ENCODE measurements at places on chromosomes 4 and X.
A peak's percentile ranks its signal among the peaks of the same experiment; 100 is the strongest.

- DNase-seq, result no peak
Measured at GRCh38 chr4:188432328-188432727, 293.1 kb downstream of the TRIML1 start.

- DNase-seq, result peak; percentile 33
Measured at GRCh38 chr4:84547211-84547610, 35.7 kb upstream of the CDS1 start.

DNA sequence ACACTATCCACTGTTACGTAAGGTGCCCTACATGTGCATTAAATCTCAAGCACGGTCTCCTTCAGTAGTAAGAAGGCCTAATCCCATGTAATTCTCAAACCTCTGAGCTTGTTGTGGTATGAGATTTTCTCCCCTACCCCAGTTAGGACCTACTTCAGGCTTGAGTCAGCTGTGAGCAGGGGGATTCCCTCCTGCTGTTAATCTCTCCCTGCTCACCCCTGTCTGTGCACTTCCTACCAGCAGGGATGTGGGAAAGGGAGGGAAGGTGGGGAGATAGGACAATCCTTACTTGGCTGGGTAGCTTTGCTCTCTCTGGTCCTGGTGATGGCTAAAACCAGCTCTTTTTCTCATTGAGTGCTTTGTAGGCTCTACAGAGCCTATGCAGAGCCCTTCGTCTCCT lies 60.8 kb downstream of the PALLD start:
- no peak for DNase-seq

DNA sequence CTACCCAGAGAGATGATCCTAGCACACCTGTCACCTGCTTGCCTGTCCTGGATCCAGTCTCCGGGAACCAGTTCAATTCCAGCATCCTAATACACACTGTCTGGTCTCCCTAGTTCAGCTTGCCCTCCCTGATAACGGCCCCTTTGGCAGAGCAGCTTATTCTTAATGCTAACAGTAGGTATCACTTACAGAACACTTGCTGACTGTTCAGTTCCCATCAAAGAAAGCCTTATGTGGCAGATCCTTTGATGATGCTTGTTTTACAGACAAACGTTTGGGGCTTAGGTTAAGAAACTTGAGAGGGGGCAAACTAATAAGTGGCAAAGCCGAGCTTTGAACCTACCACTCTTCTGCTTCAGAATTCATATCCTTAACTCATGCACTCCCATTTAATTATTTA lies 890 bp downstream of the RASSF6 start:
- no peak for DNase-seq

DNA sequence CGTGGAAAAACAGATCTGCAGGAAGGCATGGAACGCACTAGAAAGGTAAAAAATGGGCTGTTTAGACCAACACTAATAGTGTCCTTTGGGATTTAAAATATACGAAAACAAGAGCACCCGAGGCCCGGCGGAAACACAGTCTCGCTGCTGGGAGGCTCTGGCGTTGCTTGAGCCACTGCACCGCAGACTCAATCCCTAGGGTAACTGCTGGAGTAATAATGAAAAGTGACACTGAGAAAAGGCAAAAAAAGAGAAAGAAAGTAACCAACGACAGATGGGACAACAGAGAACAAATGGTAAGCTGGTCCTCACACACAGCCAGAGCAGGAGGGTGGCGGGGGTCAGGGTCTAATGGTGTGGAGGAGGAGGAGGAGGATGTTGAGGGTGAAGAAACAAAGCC lies 15.4 kb downstream of the IRAK1 start:
- DNase-seq, result no peak

- DNase-seq, result peak; percentile 37
Measured at GRCh38 chrX:1468250-1468772, 15.6 kb upstream of the ASMTL start.

GRCh38 chr4:4694296-4694772 lies 152.5 kb upstream of the STX18 start:
- peak; percentile 33 for DNase-seq

DNA sequence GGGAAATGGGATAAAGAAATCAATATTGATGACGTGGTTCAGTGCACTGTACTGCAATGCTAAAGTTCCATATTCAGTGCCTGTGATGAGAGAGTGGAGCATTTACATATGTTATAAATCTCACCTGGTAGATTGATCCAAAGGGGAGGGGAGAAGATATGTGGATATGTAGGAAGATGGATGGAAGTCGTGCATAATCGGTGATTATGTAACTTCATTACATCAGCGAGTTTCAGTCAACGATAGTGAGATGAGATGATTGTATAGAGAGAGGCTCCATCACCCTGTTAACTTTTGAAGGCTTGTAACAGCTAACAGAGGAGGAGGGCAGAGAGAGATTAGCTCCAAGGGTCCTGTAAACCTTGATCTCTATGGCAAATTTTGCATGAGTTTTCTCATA lies 1.8 kb downstream of the IL1RAPL1 start:
- DNase-seq, result no peak

DNA sequence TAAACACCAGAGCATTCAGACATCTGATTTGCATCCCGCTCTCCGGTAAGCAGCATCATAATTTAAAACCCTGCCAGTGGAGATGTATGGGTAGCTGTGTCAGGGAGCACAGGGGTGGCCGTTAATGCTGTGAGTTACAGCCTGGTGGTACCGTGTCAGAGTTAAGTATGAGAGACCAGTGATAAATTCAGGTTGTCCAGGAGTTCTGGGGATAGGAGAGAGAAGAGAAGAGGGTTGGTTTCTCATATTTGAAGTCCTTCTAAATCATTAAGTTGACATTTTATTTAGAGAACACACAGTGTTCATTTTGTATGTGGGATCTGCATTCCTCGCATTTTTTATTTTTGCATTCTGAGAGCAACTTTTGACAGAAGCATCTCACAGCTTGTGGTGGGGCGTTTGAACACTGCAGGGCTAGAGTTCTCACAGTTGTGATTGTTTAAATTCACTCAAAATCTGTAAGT lies 157.6 kb downstream of the DCLK2 start:
- DNase-seq, result peak; percentile 80

DNA sequence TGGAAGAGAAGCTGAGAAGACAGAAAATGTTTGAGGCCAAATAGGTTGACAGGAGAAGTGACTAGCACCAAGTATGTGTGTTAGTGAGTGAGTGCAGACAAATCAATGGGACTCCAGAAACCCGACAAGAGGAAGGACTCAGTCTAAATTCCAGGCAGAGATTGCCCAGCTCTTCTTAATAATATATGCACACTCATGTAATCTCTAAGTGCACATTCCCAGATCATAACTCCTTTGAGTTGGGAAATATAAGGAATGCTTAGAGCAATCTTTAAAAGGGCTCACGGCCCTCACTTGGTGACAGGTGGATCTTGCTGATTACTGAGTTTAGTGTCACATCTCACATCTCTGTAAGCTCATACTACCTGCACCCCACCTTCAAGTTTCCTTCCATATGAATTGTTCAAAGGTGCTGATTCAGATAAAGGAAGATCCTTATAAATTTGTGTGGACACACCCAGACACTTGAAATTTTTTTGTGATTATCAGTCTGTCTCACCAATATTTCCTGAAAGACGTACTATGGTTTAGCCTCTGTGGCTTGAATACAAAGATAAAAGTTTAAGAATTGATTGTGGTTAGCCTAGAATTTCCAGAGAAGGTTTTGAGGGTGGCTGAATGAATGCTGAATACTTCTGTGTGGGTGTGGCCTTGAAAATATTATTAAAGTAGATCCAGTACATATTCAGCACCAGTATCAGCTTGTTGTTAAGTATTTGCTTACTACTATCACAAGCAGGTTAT lies 205.1 kb upstream of the UGT8 start:
- no peak for DNase-seq

DNA sequence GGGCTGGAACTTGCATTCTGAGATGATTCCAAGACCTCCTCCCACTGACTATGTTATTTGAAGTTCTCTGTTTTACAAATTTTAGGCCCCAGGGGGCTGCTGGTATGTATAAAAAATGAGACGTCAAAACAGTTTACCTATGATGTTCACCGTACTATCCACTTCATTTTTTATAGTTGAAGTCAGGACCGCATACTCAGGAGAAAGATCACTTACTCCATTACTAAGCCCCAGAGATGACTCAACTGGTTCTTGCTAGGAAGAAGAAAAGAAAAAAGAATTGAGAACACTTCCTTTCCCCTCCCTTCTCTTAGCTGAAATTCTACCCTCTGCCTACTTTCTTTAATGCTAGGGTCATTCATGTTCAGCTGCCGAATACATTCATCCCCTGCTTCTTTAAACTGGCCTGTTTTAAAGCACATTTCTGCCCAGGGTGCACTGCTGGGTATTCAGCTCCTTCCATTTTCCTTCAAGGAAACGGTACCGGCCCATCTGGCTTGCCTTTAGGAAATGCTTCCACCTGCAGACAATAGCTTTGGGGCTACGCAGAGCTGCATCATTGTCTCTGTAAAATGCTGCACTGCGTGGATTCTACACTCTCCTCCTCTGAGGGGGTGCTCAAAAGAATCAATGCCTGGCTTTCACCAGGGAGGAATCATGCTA lies 66.2 kb downstream of the IRF2 start:
- DNase-seq, result peak; percentile 88

DNA sequence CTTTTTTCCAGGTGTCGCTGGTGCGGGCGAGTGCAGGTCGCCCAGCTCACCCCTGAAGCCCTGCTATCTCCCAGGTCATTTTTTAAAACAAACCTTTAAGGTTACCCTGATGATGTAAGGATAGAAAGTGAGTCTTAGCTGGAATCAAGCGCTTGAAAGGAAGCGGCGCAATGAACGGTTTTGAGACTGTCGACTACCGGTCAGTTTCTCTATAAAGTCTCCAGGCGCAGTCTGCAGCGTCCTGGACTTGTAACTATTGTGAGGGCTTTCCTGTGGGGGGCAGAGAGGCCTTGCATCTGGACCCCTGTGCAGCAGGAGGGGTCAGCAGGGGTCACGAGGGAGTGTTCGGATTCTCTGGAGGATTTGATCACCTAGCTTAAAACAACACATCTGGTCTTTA lies 1.6 kb downstream of the KIT start:
- DNase-seq, result peak; percentile 53

GRCh38 chr4:44326741-44327140 lies 121.9 kb downstream of the KCTD8 start:
- DNase-seq, result no peak

DNA sequence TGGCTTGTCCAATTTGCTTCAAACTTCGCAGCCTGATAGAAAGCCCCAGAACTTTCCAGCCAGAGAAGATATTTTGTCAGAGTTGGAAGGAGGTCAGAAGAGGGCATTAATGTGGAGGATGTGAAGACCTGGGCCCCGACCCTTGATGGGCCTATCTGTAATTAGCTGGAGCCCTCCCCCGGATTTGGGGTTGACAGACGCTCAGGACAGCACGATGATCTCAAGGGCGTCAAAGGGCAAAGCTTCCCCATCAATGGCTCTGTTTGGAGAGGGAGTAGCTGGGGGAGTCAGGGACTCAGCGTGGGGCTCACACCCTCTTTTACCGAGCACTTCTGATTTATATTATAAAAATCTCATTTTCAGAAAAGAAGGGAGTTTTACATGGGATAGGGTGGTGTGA lies 59.0 kb upstream of the PPP2R3B start:
- no peak for DNase-seq

- no peak for DNase-seq
Measured at GRCh38 chr4:25481648-25482047, 104.6 kb downstream of the ANAPC4 start.

DNA sequence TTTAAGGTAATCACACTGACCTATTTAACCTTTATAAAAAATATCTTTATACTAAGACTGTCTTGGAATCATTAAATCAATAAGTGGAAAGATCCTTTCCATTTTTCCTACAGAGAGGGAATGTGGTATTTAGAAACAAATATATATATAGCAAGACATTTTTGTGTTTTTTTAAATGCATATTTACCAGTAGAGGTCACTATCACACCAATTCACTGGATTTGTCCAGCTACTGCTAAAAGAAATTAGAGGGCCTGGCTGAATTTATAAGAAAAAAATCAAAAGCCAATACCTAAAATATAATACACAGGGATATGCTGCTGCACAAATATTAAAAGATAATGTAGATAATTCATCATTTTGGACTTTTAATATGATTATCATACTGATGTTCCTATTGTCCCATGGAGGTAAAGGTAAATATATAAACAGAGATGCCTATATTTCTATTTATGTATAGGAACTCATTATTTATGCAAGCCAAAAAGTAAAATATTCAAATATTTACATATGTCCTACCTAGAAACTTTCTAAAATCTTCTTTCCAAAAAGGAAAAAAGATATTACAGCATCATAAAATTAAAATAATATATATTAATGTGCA lies 69.5 kb downstream of the PDE5A start:
- DNase-seq, result peak; percentile 87
